NCI-H510A treated with DMSO at 0.1 percent for 48 hours (cell line): ENCODE measurements at places on chromosomes 12 and 14.

GRCh38 chr14:74599321-74599761 lies 12.7 kb downstream of the LTBP2 start:
- no peak for DNase-seq

- DNase-seq: no peak
Measured at GRCh38 chr12:104247698-104248097, 32.1 kb downstream of the TXNRD1 start.

- no peak for DNase-seq
Measured at GRCh38 chr14:90519262-90519920, 122.6 kb downstream of the CALM1 start.

- DNase-seq: no peak
Measured at GRCh38 chr12:25728056-25728595, 175.0 kb upstream of the LMNTD1 start.

GRCh38 chr12:82425241-82425640 lies 66.9 kb downstream of the METTL25 start:
- no peak for DNase-seq

- peak; percentile 20 for DNase-seq
Measured at GRCh38 chr14:58772116-58772515, 134.4 kb downstream of the DACT1 start.

DNA sequence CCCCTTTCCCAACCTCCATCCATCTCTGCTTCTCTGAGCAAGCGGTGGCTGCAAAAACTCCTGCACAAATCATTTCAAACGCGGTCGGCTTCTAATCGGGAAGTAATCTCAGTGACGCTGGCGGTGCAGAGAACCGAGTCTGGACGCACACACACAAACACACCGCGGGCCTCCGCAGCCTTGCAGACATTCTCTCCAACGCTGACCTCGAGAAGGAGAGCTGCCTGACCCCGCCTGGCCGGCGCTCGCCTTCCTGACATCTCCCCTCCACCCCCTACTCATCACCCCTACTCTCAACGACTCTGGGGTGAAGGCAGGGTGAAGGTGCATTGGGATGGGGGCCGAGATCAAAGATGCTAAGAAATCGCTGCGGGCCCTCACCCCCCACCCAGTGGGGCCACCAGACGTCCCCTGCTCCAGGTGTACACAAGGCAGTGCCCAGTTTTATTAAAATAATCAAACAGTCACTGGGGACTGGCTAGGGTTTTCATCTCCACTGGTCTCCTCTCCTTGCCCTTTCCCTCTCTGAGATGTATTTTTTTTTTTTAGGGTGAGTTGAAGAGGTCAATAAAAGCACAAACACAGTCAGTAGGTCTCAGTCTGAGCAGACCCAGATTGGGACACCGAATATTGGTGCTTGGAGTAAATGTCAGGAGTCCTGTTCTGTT lies 506 bp upstream of the TBX5 start:
- DNase-seq: peak; percentile 16

GRCh38 chr14:45199230-45199629 lies 53.8 kb downstream of the MIS18BP1 start:
- no peak for DNase-seq

DNA sequence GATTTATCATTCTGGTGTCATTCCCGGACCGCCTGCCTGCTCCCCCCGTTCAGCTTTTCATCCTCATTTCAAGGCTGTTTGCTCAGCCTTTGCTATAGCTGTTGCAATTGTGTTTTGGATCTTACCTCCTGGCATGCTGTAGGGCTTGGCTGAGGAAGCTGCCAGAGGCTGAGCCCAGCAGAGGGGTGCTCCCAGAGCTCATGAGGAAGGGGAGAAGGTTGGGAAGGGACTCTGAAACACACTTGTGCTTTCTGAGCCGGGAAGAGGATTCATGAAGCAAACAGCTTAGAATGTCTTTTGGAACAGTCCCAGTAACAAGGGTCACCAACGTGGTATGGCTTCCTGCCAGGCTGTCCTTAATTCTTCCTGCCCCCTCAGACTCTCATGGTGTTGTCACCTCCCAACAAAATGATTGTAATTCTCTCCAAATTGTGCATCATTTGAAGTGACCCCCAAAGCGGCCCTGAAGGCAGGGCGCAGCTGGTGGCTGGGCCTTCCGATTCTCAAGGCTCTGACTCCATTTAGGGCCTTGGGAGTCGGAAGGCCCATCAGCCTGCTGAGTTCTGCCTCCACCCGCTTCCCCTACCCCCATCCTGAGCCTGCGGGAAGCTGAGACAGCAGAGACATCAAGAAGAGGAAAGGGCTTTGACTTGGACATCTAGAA lies 111.9 kb upstream of the ARHGAP5 start:
- no peak for DNase-seq

- no peak for DNase-seq
Measured at GRCh38 chr14:53464376-53464775, 311.3 kb upstream of the DDHD1 start.

DNA sequence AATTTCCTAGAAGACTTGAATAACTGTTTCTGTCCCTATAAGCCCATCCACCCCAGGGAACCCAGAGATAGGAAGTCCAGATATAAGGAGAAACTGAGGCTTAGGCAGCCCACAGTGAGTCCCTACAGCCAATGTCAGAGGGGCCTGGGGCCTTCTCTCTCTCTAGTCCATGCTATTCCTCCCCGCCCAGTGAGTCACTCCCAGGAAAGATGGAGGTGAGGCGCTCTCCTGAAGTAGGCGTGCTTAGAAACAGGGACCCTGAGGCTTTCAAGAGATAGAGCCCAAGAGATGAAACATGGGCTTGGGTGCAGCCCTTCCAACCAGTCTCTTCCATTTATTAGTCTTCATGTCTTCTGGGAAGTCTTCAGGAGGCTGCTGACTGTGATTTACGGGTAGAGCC lies 2.3 kb upstream of the SMUG1 start:
- no peak for DNase-seq

DNA sequence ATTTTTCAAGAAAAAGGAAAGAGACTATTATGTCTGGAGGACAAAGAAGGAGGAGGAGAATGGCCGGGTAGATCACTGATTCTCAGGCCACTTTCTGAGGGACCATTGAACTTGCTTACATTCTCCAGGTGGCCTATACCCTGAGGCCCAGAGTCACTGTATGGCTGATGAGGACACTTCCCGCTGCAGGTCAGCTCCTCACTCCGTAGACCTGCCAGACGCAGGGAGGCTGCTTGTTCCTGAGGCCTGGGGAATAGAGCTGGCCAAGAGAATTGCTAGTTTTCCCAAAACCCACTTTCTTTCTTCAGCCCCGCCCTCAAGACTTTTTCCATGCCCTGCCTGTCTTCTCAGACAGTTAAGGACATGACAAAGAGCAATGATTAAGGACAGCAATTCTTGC lies 510.5 kb upstream of the TBX3 start:
- no peak for DNase-seq

DNA sequence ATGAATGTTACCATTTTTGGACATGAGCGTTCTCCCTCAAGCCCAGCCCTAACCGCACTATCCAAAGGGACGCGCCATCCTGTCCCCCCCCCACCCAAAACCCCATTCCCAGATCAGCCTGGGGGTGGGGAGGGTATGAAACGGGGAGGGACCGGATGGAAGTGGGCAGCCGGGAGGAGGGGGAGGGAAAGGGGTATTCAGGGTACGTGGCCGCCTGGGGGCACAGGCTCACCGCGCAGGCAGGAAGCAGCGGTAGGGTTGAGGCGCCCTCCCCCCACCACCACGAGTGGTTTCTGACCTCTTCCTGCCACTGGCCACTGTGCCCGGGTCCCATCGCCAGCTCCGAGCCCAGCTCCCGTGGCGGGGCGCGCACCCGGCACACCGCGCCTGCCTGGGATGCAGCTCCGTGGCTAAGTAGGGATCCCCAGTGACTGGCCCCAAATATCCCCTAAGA lies 1.4 kb downstream of the ACTN1 start:
- DNase-seq: no peak

GRCh38 chr14:56173365-56173922 lies 55.2 kb downstream of the PELI2 start:
- DNase-seq: no peak

GRCh38 chr12:10033783-10034545 lies 3.5 kb downstream of the CLEC9A start:
- peak; percentile 3 for DNase-seq

- DNase-seq: no peak
Measured at GRCh38 chr12:16586350-16587109, 19.4 kb downstream of the LMO3 start.

- DNase-seq: no peak
Measured at GRCh38 chr14:34027990-34028495, 77.2 kb upstream of the EGLN3 start.

- DNase-seq: no peak
Measured at GRCh38 chr12:14656846-14657245, 39.6 kb downstream of the GUCY2C start.

DNA sequence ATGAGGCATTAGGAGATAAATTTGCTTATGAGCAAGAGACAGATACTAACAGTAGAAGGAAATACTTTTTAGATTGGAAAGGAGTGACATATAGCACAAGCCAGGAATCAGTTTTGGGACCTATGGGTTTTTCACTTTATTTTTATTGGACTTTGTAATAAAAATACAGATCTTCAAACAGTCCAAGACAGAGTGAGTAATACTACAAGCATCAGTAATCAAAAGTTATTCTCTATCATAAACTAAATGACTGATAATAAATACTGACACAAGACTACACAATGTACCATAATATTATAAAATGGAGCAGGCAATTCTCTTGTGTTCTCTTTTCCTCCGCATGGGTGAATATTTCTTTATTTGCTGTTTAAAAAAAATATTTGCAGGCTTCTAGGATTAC lies 85.8 kb downstream of the DERA start:
- DNase-seq: no peak

DNA sequence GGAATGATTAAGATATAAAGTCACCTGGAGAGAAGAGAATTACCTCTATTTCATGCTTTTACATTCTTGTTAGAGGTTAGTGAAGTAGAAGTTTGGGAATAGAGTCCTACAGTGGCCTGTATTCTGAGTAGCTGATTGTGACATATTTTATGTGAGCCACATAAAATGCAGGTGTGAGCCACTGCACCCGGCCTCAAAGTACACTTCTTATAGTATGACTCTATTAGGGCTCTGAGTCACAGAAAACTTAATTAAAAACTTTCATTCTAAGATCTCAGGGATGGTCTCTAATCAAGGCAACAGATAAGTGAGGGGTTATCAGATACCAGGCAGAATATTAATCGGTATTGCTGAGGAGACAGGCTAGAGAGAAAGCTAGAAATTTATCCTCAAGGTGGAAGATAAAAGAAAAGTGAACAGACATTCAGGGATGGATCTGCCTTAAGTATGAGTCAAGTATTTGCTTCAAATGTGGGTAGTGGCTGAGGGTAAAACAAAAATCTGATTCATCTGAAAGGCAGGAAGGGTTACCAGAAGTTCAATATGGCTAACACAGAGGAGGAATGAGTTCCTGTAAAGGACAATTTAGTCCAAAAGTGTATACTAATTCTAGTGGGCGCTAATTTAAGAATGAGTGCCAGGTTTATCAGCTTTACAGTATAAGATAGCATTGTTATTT lies 5.5 kb upstream of the G2E3 start:
- DNase-seq: no peak

GRCh38 chr12:87667378-87667777 lies 361.8 kb downstream of the C12orf50 start:
- DNase-seq: peak; percentile 56

DNA sequence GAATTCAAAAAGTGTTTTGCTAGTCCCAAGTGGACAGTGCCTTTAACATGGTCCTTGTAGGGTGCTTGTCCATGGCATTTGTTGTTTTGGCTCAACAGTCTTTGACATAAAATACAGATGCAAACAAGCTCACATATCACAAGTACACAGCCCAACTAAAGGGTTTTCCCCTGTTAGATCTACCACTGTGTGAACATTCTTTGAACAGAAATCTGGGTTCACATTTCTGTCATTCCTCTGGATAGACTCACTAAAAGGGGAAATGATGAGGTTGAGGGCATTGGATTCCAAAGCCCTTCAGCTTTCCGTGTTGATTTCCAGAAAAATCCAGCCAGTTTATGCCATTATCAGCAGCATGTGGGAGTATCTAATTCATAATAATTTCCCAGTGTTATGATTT lies 54.1 kb downstream of the EP400 start:
- DNase-seq: no peak

DNA sequence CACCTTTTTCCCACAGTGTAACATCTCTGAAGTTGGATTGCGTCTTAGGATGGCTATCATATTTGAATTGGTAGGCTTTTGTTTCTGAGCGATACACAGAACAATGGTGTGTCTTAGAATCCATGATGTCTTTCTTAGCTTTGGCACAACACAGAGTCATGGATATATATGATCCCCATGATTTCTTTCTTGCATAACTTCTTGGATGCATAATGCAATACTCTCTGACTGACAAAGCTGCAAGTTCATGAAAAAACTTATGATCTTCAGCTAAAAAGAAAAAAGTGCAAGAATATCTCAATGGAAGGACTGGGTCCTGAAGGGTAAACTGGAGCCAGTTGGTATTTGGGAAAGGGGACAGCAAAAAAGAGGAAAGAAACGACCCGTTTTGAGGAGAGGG lies 48.1 kb downstream of the VWF start:
- DNase-seq: no peak

- no peak for DNase-seq
Measured at GRCh38 chr12:120625557-120626419, 14.6 kb upstream of the CABP1 start.

DNA sequence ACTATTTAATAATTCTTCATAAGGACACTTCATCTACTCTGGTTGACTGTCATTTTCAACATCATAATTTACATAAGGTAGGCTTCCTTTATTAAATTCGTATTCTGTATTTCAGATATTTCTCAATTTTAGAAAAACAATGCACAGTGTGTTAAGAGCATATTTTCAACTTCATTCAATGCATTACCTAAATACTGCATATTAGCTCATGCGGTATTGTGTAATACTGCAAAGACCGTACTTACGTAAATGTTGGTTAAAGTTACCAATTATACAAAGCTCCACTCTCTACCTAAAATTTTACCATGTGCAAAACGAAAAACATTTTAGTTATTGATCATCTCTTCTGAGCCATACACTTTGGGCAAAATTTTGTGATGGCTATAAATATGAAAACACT lies 62.8 kb downstream of the EXOC5 start:
- no peak for DNase-seq

DNA sequence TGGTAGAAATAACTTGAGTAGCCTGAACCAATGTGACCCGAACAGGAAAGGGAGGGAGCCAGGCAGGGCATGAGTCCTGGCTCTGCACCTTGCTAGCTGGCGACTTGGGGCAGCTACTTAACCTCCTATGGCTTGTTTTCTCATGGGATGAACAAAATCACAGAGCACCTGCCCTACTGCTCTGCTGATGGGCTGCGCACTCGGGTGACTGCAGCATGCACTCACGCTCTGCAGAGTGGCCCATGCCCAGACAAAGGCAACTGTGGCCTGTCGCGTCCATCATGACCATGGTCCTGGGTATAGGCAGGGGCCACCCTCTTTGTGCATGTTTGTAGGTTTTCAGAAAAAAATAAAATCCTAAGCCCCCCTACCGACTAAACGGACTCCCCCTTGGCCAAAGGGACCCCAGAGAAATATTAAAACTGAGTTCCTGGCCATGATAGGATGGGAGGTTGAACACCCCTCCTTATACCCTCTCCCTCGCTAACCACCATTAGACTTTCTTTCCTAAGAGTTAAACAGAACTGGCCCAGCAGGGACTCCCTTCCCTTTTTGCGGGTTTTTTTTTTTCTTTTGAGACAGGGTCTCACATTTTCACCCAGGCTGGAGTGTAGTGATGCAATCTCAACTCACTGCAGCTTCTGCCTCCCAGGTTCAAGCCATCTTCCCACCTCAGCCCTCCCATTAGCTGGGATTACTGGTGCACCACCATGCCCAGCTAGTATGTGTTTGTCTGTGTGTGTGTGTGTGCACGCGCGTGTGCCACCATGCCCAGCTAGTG lies 32.5 kb downstream of the VWF start:
- DNase-seq: no peak
